ENCODE measurements at places on chromosomes 2 and 18. TPM values are rescaled to one million over a fixed set of nuclear protein-coding genes. Genes with fewer than 3 reads are reported as not detected.

SGPP2 gene
- total RNA-seq: not detected

CCDC148 gene
- total RNA-seq: 0.16 TPM

INHBB gene
- total RNA-seq: 4.0 TPM

ABCG5 gene
- not detected for total RNA-seq

FBLN7 gene
- 10.8 TPM for total RNA-seq

TDRD15 gene
- not detected for total RNA-seq

BOLL gene
- total RNA-seq: not detected

POTEE gene
- not detected for total RNA-seq

RUFY4 gene
- not detected for total RNA-seq

LYG1 gene
- total RNA-seq: not detected
